ENCODE measurements at places on chromosomes 4 and X.

DNA sequence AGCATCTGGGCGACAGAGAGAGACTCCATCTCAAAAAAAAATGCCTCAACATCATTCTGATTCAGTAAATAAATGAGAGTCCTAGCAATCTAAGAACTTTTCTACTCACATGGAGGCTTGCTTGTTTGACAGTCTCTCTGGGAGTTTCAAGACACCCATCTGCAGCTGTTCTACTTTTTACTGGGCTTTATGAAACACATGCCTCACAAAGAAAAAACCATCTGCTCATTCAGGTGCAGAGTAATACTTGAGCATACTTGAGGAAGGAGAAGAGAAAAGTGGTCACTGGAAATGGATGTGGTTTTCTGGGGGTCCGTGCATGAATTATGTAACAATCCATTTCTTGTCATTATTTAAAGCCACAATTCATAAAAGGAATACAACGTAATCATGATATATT is 87.1 kb upstream of the DDX53 start:
- no peak for DNase-seq

- DNase-seq: peak; percentile 3
These were observed 196.4 kb upstream of the RADX start for GRCh38 chrX:106415276-106415895.

GRCh38 chrX:73855546-73855945 is 292.5 kb downstream of the CHIC1 start:
- DNase-seq: peak; percentile 61

GRCh38 chr4:7068279-7068842 is 497 bp upstream of the GRPEL1 start:
- peak; percentile 99 for DNase-seq

GRCh38 chr4:14165222-14165920 is 537.8 kb upstream of the BOD1L1 start:
- no peak for DNase-seq

DNA sequence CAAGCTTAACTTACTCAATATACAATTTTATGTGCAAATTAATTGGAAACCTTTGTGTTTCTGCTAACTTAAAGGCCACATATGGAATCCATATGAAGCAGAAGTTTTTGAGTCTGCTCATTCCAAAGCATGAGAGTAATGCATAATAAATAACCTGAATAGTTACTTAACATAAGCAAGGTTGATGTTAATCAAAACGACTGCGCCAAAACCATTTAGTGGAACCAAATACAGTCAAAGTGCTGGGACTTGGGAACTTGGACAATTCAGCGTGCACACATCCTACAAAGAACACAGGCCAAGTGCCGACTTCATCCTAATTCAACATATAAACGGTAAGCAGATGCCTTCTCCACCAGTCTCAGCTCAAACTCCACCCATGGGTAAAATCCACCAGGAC is 17.0 kb downstream of the TSPAN5 start:
- no peak for DNase-seq

DNA sequence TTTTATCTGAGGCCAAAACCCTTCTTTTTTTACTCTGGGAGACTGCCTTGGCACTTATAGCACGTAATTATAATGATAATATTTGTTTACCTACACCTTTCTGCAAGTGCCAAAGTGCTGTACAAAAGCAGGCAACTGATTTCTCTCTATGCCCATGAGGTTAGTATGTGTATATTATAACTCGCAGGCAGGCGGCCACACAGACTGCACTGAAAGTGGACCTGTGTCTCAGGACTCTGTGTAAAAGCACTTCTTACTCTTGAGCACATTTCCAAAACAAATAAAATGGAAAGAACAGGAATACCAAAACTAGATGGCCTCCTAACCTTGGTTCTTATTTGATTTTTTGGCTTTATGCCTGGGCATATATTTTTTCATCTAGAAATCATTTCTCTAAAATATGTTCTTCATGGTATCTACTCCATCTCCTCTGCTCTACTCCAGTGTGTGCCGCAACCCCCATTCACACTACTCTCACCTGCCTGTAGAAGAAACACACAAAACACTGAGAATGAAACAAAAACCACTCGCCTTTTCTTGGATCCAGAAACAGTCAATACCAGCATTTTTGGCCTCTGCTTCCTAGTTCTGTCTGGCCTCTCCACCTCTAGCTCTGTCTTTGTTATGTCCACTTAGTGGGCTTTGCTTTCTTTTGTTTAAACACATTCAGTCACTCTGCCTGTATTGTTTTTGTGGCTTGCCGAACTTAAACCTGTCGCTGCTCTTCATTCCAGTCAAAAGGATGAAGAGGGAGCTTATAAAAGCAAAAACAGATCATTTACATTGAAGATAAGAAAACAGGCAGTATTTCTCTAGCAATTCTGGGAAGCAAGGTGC is 934.5 kb upstream of the TENM3 start:
- DNase-seq: no peak

- no peak for DNase-seq
These were observed 63.3 kb upstream of the ANXA10 start for GRCh38 chr4:168028970-168029597.

GRCh38 chr4:37890801-37891259 is at the start of gene TBC1D1:
Gene TBC1D1, plus strand, starts transcription at chr4:37891084. Its CDS starts 11,012 bp downstream, at chr4:37902096.
- peak; percentile 13 for DNase-seq

DNA sequence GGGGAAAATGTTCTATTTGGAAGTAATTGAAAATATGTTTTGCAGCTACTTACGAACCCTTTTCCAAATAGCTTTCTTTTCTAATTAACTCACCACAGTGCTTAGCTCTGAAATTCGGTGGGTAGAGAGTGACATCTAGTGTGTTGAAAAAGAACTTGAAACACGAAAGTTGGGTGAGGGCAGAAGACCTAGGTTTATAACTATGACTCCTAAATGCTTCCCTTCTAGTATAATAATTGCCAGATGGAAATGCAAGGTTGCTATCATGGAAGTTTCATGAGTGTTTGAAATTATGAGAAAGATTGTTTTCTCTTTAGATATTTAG is 77.3 kb upstream of the NOCT start:
- DNase-seq: no peak

DNA sequence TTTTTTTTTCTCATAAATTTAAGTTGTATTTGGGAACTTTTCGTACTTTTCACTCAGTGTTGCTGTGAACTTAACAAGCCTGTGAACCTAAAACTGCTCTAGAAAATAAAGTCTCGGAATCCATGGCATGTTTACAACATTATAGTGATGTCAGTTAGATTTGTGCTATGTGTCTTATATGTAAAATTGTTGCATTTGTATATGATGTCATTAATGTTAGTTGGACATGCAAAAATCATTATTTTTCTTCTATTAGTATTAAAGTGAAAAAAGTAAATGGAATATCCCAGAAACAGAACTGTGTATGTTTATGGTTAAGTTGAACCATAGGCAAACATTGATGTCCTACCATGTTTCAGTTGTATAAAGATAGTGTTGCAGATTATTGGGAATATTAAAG is 85.2 kb downstream of the STIM2 start:
- DNase-seq: no peak

DNA sequence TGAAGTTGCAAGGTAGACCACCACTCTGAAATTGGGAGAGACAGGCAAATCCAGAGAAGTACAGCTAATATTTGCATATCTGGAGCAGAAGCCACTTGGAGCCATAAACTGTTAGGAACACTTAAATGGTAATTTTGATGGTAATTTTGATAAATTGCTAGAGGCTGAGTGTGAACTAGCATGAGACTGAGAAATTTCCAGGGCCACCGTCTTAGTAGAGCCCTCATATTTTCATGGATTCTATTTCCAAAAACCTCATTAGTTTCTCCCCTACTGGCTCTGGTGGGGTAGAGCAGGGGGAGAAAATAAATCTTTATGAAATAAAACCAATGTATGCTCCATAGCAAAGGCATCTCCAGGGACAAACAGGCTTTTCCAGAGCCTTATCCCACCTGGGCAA is 429.4 kb upstream of the DIPK2B start:
- DNase-seq: no peak

- peak; percentile 67 for DNase-seq
These were observed 24.4 kb downstream of the UCHL1 start for GRCh38 chr4:41281038-41281634.

DNA sequence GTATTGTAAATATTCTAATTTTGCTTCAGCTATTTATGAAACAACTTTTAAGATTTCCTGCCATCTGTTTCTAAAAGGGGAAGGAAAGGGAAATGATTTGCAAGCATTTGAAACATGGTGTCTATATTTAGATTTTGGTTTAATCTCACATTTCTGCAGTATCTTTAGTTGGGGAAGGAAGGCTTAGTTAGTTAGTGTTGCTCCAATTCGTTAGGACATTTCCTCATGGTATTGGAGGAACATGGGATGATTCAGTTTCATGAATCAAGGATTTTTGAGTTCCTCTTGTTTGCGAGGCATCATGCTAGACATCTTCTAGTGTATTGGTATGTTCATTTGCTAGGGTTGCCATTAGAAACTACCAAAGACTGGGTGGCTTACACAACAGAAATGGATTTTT is 20.5 kb upstream of the TMEM192 start:
- DNase-seq: no peak

DNA sequence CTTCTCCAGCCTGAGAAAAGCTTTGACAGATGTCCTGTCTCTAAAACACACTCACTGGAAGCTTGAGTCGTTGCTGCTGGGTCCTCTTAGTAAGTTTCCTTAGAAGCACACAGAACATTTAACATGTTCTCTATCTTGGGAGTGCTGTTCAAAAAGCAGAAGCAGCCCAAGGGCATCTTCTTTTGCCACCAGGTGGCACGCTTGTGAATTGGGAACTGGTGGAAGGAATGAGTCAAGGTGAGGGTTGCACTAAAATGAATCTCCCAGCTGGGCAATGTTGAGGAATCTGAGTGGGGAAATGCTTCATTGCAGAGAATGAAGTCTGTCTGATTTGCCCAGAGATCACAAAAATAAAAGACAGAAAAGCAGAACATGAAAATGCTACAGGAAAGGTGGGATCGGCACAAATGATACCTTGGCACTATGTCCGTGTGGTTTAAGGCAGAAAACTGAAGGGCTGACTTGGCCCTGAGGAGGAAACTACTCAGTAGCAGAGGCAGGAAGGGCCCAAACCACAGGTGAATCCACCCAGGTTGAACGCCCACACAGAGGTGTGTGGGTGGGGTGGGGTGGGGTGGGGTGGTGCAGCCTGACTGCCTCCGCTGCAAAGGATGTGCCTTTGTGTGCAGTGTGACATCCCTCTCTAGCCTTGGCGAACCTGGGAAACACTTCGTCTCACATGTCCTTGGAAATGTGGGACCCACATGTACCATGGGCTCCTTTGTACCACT is 26.0 kb downstream of the KIT start:
- DNase-seq: peak; percentile 26

DNA sequence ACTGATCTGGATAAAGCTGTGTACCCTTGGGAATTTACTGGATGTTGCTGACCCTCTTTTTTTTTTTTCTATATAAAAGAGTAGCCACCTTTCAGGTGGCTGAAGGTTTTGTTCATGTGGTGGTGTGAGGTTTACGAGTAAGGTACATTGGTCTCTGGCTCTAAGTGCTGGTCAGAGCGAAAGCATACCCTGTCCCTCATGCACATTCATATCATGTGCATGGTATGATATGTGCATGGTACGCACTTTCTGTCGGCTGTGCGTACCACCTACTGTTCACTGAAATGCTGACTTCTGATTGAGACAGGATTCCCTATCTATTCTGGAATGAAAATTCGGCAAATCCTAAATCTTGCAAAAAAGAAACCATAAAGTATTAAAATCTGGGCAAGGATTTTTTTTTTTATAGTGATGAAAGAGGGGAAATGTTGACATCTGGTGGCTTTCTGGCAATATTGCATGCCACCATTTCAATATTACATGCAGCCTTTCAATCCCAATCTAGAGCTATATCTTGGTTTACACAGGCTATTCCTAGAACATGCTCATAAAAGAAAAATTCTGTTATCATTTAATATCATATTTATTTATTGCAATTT is 32.8 kb downstream of the FAM149A start:
- no peak for DNase-seq
